ENCODE measurements at places on chromosomes 11 and 22.

- DNase-seq, result peak; percentile 52
Measured at GRCh38 chr11:47514825-47515647, 37.9 kb downstream of the CELF1 start.

DNA sequence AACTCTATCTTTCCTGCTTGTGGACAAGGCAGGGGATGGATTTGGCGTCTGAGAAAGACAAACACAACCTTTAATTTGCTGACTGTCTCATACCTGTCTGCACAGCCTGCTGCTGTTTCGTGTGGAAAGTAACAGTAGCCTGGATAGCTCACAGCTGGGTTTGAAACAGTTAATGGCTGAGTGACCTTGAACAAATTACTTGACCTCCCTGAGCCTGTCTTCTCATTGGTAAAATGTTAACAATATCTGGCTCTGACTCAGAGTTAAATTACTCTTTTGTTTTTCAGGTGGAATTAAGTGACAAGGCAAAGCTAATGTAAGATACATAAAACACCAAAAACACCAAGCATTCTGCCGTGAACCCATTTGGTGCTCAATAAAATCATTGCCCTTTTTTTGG is 41.1 kb upstream of the ADA2 start:
- DNase-seq, result no peak

- no peak for DNase-seq
Measured at GRCh38 chr11:125170001-125170509, 5.5 kb downstream of the PKNOX2 start.

DNA sequence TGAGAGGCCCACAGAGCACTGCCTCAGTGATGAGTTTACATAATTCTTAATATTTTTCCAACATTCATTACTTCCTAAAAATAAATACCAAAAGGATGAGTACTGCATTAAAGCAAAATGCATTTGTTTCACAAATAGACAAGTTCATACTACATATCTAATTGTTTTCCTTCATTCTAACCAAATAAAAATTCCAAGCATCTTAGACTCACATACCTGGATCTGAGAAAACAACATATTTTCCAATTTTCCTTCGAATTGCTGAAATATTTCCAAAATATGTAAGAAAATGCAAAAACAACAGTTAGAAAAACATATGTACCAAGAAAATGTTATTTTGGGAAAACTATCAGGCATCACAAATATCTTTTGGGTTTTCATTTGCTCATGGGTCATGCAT is 127.9 kb upstream of the CEP126 start:
- DNase-seq, result no peak

- no peak for DNase-seq
Measured at GRCh38 chr11:6637871-6638270, 17.7 kb downstream of the DCHS1 start.

DNA sequence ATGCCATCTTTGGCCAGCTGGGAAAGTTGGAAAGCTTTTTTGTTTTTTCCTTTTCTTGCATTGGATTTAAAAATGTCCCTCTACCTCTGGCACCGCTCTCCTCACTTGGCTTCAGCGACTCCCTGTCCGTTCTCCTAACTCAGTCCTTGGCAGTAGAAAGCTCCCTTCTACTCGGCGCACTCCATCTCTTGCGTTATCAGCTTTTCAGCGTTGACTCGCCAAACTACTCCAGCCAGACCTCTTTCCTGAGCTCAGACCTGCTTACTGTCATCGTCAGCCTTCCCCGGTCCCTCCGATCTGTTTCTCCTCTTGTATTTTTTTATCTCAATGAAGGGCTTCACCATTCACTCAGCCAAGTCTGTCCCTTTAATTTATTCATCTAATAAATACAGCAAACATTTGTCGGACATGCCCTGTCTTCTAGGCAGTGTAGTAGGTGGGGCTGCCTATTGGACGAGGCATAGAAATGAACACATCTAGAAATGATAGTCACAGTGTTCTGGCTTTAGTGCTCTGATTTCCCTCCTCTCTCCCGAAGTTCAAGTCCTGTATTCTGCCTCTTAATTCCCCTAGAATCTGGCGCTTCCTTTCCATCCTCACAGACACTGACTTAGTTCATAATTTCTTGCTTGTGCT is 839 bp downstream of the CEP164 start:
- DNase-seq, result peak; percentile 70
